ENCODE measurements at places on chromosomes 11 and 22. TPM values are rescaled to one million over a fixed set of nuclear protein-coding genes. Genes with fewer than 3 reads are reported as not detected.

- no peak for DNase-seq
These were observed 46.4 kb upstream of the OR5D13 start for GRCh38 chr11:55726715-55727324.

- no peak for DNase-seq
These were observed 35.9 kb upstream of the MYEOV start for GRCh38 chr11:69257838-69258658.

MPPED2 gene
- 70.5 TPM for total RNA-seq

GRCh38 chr22:30245985-30246813 lies at the start of gene LIF:
LIF (minus strand) TSS chr22:30246759; CDS start chr22:30246695, 64 bp downstream.
- DNase-seq: no peak

- no peak for DNase-seq
These were observed 270.5 kb upstream of the B3GAT1 start for GRCh38 chr11:134682577-134682976.

GRCh38 chr11:205221-206001 lies 1.8 kb downstream of the BET1L start:
- DNase-seq: no peak

DNA sequence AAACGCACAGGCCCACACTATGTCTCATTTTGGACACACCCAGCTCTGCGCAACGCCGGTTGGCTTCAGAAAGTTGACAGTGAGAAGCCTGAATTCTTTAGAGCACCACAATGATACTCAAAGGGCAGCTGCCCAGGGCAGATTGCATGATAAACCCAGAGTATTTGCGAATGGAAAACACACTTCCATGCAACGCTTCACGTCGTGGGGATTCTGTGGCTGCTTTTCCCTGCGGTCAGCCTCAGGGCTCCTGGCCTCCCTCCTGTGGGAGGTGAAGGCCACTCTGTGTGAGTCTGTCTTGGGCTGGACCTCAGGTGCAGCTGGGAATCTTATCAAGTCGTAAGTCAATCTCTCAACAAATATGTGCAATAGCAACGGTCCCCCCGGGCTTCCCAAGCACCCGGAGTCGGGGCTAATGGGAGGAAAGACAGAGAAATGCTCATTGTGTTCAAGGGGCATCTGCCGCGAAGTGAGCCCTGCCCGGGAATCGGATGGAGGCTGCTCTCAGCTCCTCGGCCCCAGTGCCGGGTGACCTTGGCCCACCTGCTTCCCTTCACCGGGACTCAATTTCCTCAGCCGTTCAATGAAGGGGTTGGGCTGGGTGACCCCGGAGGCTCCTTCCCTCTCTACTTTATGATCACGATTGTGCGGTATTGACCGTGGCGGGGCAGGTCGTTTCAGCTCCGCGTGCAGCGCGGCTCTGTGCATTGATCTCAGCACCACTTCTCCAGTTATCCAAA lies 623.6 kb downstream of the BRD1 start:
- DNase-seq: no peak

GRCh38 chr11:82234256-82234655 lies 499.4 kb downstream of the FAM181B start:
- DNase-seq: no peak

ARHGAP20 gene
- total RNA-seq: 66.6 TPM

DNA sequence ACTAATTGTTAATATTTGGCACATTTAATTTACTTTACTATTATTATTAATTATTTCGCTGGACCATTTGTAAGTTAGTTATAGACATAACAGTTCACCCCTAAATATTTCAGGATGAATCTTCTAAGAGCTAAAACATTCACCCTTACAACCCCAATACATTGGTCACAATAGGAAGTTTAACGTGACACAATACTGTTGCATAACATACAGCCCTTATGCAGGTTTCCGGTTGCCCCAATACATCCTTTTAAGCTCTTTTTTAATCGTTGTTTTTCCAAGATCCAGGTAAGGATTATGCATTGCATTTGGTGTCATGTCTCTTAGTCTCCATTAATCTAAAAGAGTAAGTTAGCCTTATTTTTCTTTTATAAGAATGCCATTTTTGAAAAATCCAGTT lies 71.2 kb downstream of the HSD17B12 start:
- no peak for DNase-seq

PHF21B gene
- total RNA-seq: 8.1 TPM

- no peak for DNase-seq
These were observed 66.2 kb downstream of the TNRC6B start for GRCh38 chr22:40243891-40244290.

DNA sequence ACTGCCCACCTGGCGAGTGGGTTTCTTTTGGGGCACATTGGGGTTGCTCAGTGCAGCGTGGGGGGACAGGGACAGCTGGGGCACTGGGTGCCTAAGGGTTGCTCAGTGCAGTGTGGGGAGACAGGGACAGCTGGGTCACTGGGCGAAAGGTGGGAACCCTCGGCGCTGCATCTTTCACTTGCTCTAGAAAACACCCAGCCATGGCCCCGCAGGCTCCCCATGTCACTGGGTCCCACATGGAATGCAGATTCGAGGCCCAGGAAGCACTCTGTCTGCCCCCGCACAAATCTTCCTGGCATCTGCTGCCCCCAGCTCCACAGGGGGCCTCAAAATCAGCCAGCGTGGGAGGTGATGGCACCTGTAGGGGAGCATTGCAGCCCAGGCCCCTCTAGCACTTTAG lies 229.3 kb downstream of the BRD1 start:
- no peak for DNase-seq

GRCh38 chr11:83544846-83545245 lies 258.7 kb upstream of the CCDC90B start:
- no peak for DNase-seq

GRCh38 chr11:109019342-109019936 lies 354.6 kb downstream of the DDX10 start:
- DNase-seq: peak; percentile 4

DNA sequence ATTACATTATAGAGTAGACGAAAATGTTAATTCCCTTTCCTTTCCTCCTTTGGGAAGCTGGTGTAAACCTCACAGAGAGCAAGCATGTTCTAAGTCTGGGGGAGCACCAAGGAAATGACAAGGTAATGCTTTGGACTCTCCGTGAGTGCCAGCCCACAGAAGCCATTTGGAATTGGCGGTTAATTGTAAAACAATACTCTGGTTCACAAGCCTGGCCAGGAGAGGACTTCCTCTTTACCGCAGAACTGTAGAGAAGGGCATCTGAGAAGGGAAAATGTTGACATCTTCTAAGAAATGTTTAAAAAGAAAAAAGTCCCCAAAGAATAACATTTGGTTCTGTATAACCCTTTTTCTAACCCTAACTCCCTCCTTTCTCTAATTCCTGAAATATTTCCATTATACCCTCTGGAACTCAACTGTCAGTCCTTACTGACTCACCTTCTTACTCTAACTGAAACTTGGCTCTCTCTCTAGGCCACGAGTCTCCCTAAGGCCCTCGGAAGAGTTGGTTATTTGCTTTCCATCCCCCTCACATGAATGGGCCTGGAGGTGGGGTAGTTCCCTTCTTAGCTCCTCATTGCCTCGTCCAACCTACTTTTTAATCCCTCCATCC lies 379.8 kb downstream of the SOX6 start:
- DNase-seq: no peak

SDF2L1 gene
- 4.7 TPM for total RNA-seq

HBB gene
- 441 TPM for total RNA-seq

- DNase-seq: no peak
These were observed 10.6 kb upstream of the SH3BP1 start for GRCh38 chr22:37628830-37629229.

DNA sequence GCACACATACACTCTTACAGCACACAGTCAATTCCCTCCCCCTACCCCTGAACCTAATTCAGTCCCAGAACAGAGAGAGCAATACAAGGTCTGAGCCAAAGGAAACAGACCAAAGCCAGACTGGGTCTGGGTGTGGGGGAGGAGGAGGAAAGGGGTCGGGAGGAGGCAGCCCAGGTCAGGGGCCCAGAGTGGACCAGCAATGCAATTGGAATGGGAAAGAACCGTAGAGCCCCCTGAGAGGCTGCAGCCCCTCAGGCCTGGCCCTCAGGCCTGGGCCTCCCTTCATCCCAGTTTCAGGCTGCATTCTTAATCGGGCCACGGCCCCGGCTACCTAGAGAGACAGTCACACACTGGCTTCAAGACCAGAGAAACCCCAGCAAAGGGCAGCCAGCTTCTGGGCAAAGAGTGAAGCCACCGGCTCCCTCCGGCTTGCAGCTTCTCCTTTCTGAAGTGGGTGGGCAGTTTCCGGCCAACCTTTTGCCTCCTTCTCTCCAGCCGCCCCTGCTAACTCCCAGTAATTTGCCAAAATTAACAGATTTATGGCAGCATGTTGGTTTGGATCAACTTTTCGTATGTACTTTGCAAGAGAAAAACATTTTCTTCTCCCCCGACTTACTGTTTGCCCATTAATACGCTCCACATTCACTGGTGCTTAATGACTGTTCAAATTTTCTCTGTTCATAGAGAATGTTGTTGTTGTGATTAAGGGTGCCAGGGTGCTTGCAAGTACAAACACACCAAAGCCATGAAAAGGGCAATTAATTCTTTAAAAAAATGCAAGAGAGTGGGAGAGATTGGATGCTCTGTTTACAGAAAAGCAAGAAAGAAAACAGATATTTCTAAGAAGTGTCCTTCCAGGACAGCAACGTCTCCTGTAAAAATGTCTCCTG lies 488.3 kb downstream of the MN1 start:
- no peak for DNase-seq

ABTB2 gene
- 3.7 TPM for total RNA-seq

DNA sequence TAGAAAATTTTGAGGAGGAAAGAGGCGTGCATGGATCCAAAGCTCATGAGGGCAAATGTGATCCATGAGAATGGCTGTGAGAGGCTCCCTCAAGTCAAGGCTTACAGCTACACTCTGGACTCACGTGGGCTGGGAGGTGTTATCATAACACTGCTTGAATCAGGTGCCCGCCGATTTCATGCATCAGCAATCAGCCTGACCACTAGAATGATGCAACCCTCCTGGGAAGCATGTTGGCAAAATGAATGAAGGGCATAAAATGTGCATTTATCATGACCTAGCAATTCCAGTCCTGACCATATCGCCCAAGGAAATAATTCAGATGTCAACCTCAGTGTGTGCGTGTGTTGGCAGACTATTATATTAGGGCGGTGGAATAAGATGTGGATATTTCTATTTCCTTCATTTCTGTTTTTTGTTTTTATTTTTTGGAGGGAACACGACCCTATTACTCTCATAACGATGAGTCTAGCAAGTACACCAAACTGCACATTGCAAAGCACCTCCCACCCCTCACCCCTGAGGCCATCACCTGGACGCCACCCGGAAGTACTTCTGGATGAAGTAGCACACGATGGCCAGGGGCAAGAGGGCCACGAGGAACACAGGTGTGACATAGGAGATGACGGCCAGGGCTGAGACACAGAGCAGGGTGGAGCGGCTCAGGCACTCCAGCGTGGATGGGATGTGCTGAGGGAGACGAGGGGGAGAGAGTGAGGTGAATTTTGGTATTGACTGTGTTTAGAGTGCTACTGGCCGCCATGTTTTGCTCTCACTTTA lies 15.7 kb upstream of the KCNJ11 start:
- DNase-seq: no peak

GRCh38 chr22:28843633-28844032 lies 39.7 kb upstream of the ZNRF3 start:
- no peak for DNase-seq

GRCh38 chr11:67371911-67372320 lies 1.5 kb downstream of the CLCF1 start:
- no peak for DNase-seq

- DNase-seq: no peak
These were observed 21.6 kb downstream of the MMP20 start for GRCh38 chr11:102603576-102603975.

CARD10 gene
- 2.0 TPM for total RNA-seq

GRCh38 chr11:6544921-6545850 lies 48.1 kb downstream of the DNHD1 start:
- no peak for DNase-seq

- no peak for DNase-seq
These were observed 53.2 kb upstream of the CDON start for GRCh38 chr11:126115816-126116331.

APOL5 gene
- not detected for total RNA-seq

- DNase-seq: no peak
These were observed 92.2 kb upstream of the PLET1 start for GRCh38 chr11:112352907-112353306.

IL17REL gene
- total RNA-seq: not detected

GRCh38 chr11:95229993-95230809 lies 801 bp downstream of the SESN3 start:
- no peak for DNase-seq

SOX6 gene
- total RNA-seq: 39.3 TPM

Measured in occipital lobe (tissue), 3 donors.